Suppressor macrophage (primary cell): ENCODE measurements at places on chromosomes 6 and 20.

DNA sequence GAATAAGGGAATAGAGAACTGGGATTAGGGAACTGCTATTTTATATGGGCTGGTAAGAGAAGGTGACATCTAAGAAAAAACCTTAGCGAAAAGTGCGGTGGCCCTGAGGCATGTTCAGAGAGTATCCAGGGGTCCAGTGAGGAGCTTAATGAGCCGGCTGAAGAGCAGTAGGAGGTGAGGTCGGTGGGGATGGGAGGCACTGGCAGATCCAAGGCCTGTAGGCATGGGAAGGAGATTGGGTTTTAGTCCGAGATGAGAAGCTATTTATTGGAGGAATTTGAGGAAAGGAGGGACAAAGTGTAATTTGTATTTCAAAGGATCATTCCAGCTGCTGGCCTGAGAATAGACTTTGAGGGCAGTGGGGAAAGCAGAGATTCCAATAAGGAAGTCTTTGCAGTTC, 123.8 kb downstream of the QKI start:
- no peak for DNase-seq

- peak; percentile 55 for DNase-seq
These were observed 52.6 kb upstream of the NAA20 start for GRCh38 chr20:19964289-19965265.

GRCh38 chr6:105235155-105235554, 55.3 kb upstream of the POPDC3 start:
- no peak for DNase-seq

- DNase-seq, result peak; percentile 39
These were observed 37.6 kb upstream of the AVP start for GRCh38 chr20:3121955-3122610.
